ENCODE measurements at places on chromosomes 1 and 21.

GRCh38 chr1:165254376-165254775 is 102.1 kb downstream of the LMX1A start:
- DNase-seq: no peak

GRCh38 chr1:98382986-98383740 is 278.4 kb upstream of the SNX7 start:
- DNase-seq: no peak

DNA sequence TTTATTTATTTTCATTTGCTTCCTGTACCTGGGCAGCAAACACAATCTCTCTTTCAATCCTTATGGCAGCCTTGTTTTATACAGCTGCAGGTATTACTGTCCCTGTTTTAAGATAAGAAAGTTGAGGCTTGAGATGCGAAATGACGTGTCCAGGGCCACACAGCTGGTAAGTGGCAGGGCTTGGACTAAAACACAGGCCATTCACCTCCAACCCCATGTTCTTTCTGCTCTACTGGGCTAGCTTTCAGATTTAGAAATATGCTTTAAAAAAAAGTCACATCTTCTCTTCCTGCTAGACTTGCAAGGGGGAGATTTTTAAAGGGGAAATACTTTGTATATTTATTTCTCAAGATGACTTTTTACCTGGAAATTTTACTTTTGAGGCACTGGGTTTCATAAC is 62.8 kb downstream of the CNST start:
- no peak for DNase-seq

DNA sequence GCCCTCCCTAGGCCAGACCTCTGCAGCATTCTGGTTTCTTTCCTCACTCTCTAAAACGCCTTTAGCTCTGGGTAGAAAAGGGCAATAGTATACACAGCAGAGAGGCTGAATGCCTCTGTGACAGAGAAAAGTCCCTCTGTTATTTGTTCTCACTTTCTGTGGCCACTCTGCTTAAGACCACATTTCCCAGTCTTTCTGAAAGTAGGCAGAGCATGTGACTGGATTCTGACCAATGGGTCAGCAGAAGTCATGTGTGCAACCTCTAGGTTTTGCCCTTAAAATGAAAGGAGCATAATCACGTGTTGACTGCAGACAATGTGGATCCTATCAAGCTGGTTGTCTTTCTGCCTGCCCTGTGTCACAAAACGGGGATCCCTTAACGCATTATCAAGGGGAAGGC is 79.7 kb upstream of the MARK1 start:
- DNase-seq: no peak

- DNase-seq: no peak
Measured at GRCh38 chr1:37020653-37021277, 13.6 kb downstream of the GRIK3 start.

DNA sequence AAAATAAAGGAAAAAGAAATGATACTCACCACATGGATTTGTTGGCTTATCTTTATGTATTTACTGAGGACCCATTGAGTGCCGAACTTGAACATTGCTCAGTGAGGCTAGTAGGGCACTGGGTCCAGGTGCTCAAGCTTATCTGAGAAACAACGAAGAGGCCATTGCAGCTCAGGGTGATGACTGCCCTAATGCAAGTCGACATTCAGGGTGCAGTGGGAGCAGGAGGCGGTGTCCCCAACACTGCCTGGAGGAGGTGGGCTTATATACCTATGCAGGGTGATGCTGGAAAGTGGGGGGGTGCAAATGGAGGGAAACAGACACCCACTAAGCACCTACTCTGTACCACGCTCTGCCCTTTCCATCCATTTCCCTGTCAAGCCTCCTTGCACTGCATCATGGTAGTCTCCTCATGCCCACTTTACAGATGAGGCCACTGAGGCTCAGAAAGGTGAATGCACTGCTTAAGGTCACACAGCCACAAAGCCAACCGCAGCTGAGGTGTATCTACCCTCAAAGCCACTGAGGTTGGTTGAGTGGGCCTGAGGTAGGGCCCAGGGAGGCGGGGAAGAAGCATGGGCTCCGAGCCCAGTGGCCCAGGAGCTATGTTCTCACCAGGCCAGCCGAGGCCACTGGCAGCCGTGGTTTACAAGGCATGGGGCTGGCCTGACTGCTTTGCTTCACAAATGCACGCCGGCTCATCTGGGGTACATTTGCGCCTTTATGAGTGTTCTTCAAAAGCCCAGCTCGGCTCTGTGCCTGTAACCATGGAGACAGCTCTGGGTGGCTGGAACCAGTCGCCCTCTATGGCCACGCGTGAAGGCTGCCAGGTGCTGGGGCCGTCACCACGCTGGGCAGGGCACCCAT is 103.8 kb downstream of the EPHB2 start:
- DNase-seq: no peak

DNA sequence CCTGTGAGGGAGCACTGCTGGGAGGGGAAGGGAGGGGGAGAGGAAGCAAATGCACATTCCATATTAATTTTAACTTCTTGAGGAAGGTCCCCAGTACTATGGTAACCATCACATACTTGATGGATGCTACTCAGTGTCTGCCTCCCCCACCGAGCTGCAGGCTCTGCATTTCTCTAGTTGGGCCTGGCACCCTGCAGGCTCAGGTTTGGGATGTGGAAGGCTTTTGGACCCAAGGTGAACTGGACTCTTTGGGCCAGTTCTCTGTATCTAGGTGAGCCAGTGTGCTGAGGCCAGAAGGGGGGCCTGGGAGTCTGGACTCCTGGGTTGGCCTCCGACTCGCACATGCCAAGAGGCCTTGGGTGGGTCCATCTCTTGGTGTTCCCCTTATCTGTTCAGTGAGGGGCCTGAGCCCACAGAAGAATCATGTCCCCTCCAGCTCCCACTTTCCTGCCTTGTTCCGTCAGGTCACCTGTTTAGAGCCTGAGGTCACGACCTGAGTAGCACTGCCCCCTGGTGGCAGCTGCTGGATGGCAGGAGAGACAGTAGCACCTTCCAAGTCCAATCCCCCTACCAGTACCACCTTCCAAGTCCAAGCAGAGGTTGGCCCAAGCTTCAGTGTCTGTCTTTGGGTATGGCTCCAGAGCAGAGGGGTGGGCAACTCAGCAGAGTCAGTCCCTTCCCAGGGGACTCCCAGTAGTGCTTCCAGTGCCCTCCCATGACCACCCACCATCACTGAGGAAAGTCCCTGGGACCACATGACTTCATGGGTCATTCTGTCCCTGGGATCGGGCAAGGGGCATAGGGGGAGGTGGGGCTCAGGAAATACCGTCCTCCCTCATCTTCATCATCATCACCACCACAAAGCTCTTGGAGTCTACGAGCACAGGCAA is 241.8 kb downstream of the TRABD2B start:
- DNase-seq: peak; percentile 21

DNA sequence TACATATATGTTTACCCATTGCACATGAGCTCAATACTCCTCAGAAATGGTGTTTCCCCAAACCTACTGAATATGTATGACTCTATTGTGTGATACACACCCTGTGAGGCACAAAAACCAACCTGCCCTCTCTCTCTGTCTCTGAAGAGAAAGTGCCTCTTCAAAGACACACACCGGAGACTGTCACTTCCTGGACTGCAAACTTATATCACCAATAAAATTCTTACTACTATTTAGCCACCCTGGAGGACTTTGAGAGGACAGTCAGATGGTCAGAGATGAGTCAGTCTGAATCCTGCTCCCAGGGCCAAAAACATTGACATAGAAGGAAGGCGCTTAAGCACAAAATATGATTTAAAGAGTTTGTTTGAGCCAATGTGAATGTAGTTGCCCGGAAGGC is 110.4 kb downstream of the PPIAL4G start:
- DNase-seq: peak; percentile 39

- no peak for DNase-seq
Measured at GRCh38 chr1:17232759-17233661, 15.9 kb upstream of the PADI3 start.

GRCh38 chr1:223759273-223759672 is 46.9 kb downstream of the CAPN2 start:
- DNase-seq: no peak

DNA sequence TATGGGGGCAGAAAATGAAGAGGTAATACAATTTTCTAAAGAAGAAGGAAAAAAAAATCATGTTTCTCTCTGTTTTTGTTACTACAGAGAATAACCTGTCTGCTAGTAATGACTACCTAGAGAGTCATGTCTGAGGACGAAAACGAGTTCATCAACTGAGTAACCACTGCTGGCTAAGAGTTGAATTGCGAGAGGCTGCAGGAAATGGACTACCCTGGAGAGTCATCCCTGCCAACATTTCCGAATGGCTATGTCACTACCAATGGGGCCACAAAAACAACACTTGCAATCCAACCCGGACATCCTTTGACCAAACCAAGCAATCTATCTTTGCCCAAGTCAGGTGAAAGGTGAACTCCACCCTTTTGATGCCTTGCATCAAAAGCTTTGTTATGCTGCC is 120.6 kb downstream of the FCRL5 start:
- no peak for DNase-seq

GRCh38 chr21:45982758-45983648 is 1.4 kb downstream of the COL6A1 start:
- DNase-seq: peak; percentile 3

Measured in activated gamma-delta T cell treated with Interleukin-2 at 50 U/mL for 16 hours (primary cell).